NAMALWA (cell line): ENCODE measurements at places on chromosomes 4 and X.

- no peak for DNase-seq
Measured at GRCh38 chr4:76256032-76256431, 4.5 kb downstream of the FAM47E start.

DNA sequence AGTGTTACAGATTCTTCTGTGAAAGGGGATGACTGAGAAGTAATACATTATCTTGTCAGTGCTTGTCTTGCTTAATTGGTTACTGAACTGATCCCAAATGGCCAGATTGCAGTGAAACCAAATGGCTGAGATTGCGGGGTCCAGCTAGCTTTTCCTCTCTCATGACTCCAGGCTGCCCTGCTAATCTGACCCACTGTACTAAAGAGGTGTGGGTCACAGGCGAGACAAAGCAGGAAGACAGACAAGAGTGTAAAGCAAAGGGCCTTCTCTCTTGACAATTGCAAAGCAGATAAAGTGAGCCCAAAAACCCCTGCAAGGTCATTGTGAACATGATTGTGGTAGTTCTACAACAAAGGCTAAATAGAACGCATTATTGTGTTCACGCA, 2.1 kb downstream of the TMEM150C start:
- no peak for DNase-seq

DNA sequence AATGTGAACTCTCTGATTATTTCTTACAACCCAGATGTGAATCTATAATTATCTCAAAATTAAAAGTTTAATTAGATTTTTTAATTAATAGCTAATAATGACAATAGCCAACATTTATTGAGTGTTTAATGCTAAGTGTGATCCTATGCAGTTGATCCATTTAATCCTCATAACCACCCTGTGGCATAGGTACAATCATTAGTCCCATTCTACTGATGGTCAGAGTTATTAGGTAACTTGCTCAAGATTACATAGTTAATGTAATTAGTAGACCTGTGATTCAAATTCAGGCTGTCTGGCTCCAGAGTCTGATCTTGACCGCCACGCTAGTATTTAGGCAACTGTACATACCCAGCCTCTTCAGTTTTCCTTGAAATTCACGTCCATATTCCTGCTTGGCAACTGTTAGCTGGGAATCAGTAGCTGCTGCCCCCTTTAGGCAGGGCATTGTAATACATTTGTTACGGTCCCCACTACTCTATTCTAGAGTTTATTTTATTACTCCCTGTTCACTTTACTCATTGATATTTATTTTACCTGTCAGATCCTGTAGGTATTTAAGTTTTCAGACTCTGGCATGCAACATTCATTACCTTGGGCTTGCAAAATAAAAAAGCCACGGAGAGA, 20.6 kb upstream of the TEC start:
- peak; percentile 34 for DNase-seq

DNA sequence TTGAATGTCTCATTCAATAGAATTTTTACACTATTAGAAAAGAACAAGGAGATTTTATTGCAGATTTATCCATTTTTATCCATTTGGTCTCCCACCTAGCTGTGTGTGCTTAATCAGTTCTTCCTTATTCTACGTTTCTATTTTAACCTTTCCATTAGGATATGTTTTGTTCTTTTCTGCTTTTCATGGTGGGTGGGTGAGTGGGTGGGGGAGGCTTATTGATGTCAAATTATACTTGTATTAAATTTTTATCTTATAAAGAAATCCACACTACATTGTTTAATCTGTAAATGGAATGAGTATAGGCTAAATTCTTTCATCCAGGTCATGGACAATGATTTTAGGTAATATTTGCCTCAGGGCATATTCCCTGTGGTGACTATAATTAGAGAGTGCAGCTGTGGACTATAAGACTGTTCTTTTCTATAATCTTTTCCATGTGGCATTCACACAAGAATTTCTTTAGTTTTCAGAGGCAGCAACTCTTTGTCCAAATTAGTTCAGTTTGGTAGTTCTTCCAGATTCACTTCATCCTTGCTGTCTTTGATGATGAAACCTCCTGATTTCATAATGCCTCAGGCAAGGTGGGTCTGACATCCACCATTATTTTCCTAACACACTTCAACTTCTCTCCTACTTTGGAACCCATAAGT, 2451.8 kb downstream of the PCDH7 start:
- no peak for DNase-seq

DNA sequence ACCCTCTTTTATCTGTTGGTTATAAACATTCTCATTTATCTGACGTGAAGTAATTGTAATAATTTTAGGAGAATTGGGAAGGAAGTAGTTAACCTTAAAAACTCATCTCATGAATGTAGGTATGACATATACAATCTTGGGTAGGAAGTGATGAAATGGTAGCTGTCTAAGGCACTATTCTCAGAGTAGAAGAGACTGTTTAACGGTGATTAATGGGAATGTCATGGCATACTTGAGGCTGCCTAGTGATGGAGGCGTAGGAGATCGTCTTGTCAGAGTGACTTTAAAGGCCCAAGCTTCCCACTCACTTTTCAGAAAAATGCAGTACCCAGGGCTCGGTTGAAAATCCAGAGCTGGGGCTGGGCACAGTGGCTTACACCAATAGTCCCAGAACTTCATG, 19.4 kb upstream of the AGA start:
- DNase-seq = no peak

DNA sequence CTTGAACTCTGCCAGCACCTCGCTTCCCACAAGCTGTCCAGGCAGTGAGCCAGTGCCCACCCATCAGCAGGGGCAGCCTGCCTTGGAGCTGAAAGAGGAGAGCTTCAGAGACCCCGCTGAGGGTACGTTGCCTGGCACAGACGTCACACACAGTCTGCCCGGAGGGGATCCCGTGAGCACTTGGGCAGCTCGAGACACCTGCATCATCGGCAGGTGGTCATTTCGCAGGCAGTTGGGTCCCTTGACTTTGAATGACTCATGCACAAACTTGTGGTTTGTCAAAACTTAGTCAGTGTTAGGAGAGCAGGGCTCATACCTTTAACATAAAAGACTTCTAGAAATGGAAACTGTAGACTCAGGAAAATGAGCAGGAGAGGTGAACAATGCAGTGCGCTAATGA, 9.9 kb downstream of the TACC3 start:
- no peak for DNase-seq

DNA sequence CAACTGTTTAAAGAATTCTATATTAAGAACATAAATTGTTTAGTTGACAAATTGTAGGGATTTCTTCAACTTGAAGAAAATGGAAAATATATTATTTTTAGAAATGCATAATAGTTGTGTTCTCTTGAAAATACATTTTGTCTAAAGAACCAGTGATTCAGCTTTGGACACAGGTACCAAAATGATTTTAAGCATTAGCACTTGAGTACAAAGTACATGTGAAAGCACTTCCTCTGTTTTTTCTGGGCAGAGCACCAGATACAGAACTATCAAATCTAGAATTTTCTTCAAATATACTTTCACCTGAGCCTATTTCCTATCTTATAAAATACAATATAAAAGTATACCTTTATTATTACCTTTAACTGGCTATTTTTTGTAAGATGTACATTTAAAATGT, 539.8 kb downstream of the ADGRL3 start:
- DNase-seq = no peak
